ENCODE measurements at places on chromosomes 13 and 19. TPM values are rescaled to one million over a fixed set of nuclear protein-coding genes. Genes with fewer than 3 reads are reported as not detected.

- no peak overlapping the region for H3K4me3 ChIP-seq
- H3K27ac ChIP-seq = no peak overlapping the region
- peak; percentile 1 for DNase-seq
- H3K27me3 ChIP-seq = no peaks in the 10 kb centered on the region
Observed at GRCh38 chr13:40895227-40896184, 106.1 kb downstream of the SLC25A15 start.

- no peaks in the 10 kb centered on the region for H3K36me3 ChIP-seq
- H3K27ac ChIP-seq = no peak overlapping the region
- H3K4me1 ChIP-seq = no peaks in the 10 kb centered on the region
- H3K4me3 ChIP-seq = no peak overlapping the region
- H3K27me3 ChIP-seq = no peaks in the 10 kb centered on the region
Observed at GRCh38 chr13:46378411-46378810, 8.6 kb downstream of the RUBCNL start.

Gene THAP8
- total RNA-seq = 0.95 TPM

GRCh38 chr13:25203127-25203740 is 31.1 kb upstream of the AMER2 start:
- H3K36me3 ChIP-seq = no peaks in the 10 kb centered on the region
- no peak for DNase-seq
- no peak overlapping the region for H3K4me3 ChIP-seq

Gene MISP
- 130 TPM for total RNA-seq

DNA sequence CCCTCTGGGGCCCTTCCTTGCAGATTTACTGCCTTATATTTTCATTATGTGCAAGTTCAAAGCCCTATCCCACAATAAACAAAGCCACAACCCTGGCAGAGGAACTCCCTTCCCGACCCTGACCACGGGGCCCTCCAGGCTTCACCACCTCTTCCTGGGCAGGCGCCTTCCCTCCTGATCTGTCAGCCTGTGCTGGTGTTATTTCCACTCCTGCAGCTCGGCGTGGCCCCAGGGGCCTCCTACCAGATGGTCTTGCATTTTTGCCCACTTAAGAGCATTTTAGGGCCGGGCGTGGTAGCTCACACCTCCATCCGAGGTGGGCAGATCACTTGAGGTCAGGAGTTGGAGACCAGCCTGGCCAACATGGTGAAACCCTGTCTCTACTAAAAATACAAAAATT is 22.8 kb downstream of the SLC15A1 start:
- no peak overlapping the region for H3K4me3 ChIP-seq
- no peaks in the 10 kb centered on the region for H3K4me1 ChIP-seq
- H3K27me3 ChIP-seq = no peaks in the 10 kb centered on the region
- H3K36me3 ChIP-seq = no peaks in the 10 kb centered on the region

- DNase-seq = no peak
- H3K4me3 ChIP-seq = no peak overlapping the region
- peaks cover 6% of the 10 kb centered on the region for H3K36me3 ChIP-seq
- H3K4me1 ChIP-seq = no peaks in the 10 kb centered on the region
- H3K27me3 ChIP-seq = no peaks in the 10 kb centered on the region
Observed at GRCh38 chr19:19816679-19817078, 4.9 kb downstream of the ZNF506 start.

Gene FBXO17
- total RNA-seq = not detected

Gene GPR180
- total RNA-seq = 3.9 TPM

Gene PSG2
- not detected for total RNA-seq

DNA sequence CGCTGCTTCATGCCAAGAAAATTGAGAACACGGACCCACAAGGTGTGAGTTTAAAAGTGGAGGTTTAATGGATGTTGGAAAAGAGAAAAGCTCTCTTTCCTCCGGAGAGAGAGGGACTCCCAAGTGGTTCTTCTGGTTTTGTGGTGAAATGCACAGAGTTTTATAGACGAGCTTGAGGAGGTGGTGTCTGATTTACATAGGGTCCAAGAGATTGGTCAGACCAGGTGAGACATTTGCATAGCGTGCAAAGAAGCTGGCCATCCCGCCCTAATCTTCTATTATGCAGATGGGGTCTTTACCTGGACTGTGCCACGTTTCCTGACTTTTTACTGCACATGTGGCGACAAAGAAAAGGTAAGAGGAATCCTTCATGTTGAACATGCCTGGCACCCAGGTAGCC is 236.4 kb upstream of the PCDH9 start:
- H3K27ac ChIP-seq = no peak overlapping the region
- H3K27me3 ChIP-seq = no peaks in the 10 kb centered on the region
- no peaks in the 10 kb centered on the region for H3K36me3 ChIP-seq
